ENCODE measurements at places on chromosomes 1 and 21. TPM values are rescaled to one million over a fixed set of nuclear protein-coding genes. Genes with fewer than 3 reads are reported as not detected.

The C21orf58 gene
- total RNA-seq, result 17.2 TPM

The CD52 gene
- not detected for total RNA-seq

The GBP2 gene
- total RNA-seq, result 35.3 TPM

DNA sequence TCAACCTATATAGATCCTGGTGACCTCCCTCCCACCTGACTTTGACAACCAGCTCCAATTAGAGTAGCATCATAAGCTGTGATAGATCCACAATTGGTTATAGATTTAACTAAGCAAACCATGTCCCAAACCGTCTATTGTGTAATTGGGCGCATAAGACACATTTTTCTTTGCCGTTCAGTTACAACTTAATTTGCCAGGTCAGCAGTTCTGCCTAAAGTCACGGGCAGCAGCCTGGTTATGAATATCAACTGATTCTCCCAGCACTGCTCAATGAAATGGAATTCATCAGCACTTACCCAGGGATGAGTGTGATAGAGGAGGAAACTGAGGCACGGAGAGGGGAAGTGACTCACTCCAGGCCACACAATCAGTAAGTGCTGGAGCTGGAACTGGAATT is 73.4 kb downstream of the KLHDC7A start:
- DNase-seq, result no peak

DNA sequence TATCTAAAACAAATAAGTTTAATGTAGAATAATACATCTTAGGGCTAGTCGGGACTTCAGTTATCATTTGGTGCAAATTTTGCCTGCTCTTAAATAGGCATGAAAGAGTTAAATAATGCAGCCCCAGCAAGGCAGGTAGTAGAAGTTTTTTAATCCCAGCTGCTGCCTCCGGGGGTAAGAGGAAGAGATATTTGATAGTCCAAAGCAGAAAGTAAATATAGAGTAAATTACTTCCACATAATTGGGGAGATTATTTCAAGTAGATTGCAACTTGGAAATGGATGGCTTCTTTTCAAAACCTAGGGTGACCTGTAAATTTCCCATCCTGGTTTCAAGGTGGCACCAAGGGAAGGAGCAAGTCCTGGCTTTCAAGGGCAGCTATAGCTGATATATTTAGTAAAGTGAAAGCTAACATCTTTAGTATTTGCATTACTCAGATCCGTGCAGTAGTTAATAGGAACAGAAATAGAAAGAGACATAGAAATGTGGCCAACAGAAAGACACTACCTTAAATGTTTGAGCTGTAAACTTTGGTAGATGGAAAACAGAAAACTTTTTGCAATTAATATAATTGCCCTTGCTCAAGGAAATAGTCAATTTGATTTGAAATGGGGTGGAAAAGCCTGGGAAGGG is 109.1 kb downstream of the LMO4 start:
- no peak for DNase-seq

GRCh38 chr1:69913977-69914376 is 291.4 kb downstream of the LRRC40 start:
- DNase-seq, result peak; percentile 45

DNA sequence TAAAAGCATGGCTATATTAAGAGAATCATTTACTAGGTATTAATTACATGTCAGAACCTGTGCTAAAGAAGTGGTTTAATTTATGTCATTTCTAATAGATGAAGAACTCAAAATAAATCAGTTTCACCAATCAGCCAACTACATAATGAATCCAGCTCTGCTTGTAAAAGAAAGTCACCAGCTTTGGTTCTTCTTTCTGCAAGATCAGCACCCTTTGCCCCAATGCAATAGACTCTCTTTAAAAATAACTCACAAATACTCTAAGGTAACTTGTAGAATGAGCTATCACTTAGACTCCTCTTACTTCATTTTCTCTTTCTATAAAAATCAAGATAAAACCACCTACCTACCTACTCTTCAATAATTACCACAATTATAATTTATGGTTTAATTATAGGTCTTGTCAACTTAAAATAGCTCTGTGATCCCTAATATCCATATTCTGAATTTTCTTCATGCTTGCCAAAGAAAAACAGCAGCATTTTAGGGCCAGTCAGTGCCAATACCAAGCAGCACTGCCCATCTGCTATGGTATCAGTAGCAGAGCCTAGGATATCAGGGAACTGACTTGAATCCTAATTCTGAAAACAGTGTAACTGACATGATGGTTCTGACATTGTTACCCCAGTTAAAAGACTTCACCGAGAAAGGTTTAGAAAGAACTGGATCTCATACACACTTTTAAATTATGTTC is 11.3 kb downstream of the SLC19A2 start:
- DNase-seq, result no peak

DNA sequence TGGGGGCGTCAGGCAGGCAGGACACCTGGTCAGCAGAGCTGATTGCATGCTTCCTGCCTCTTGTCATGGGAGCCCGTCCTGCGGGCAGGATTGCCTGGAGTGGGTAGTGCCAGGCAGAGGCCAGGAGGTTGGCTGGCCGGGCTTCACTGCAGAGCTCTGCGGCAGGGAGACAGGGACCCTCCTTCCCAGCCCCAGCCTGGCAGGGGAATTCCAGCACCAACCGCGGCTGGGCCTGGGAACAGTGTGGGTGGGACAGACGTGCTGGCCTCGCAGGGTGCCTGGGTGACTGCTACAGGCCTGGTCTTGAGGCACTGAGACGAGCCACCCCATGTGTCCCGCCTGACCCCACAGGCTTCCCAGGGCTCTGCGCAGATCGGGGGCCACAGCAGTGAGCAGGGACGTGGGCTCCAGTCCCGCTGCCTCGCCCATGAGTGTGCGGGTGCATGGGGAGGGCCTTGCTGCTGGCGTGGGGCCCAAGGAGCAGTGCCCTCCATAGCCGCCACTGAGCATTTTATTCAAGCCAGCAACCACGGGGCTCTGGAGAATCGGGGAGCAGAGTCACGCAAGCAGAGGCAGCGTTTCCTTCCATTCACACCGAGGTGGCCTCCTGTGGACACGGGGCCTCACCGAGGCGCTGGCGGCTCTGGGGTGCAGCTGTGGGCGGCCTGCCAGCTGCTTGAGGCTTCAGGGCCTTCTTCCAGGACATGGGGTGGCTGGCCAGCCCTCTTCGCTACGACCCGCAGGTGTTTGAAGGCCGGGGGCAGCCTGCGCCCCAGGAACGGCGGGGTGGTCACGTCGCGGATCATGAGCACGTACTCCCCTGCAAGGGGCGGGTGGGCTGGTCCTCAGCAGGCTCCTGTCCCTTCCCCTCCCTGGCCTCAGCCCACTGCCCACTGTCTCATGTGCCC is 70.3 kb downstream of the MORN1 start:
- no peak for DNase-seq

DNA sequence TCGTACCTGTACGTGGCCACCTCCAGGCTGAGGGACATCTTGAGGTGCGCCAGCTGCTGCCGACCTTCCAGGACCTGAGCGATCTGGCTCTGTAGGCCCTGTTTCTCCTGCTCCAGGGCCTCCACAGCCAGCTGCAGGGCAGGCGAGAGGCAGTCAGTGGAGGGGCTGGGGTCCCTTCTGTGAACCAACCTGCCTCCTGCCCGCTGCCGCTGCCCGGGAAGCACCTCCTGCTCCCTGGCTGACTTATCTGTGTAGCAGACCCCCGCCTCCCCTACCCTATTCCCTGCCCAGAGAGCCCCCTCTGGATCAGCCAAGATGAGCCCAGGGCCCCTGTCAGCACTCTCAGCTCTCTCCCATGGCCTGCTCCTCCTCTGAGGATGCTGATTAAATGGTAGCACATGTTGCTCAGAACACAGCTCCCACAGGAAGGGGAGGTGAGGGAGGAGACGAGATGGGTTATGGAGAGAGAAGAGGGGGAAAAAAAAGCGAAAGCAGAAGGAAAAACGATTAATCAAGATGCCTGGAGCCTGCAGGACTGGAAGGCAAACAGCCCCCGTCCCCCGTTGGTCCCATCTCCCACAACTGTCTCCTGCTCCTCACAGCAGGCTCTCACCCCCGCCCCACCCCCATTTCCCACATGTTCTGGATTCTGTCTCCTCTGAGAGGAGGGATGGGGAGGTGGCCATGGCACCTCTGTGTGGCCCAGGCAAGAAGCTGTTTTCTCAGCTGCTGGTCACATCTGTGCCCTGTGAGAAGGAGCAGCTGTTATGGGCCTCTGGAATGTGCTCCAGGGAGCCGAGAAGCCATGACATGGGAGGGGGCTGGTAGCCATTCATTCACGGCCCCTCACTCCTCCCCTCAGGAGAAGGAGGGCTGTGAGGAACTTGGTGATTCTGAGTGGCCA is 1.7 kb downstream of the NES start:
- peak; percentile 93 for DNase-seq
